Central memory CD4-positive, alpha-beta T cell (primary cell): ENCODE measurements at places on chromosomes 1 and 21.

DNA sequence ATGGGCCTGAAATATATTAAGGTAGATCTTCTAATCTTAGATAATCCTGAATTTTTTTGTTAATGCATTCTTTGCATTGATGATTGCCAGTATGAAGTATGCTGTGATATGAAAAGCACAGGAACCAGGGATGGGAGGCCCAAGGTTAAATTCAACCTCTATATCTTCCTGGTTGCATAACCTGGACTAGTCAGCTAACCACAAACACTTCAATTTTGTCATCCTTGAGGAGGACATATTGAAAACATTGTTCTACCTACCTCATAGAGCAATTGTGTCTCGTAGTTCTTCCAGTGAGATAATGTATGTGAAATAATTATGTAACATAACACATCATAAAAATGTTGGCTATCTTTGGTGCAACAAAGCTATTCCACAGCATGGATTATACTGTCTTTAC, 25.6 kb downstream of the PDC start:
- no peak for DNase-seq

DNA sequence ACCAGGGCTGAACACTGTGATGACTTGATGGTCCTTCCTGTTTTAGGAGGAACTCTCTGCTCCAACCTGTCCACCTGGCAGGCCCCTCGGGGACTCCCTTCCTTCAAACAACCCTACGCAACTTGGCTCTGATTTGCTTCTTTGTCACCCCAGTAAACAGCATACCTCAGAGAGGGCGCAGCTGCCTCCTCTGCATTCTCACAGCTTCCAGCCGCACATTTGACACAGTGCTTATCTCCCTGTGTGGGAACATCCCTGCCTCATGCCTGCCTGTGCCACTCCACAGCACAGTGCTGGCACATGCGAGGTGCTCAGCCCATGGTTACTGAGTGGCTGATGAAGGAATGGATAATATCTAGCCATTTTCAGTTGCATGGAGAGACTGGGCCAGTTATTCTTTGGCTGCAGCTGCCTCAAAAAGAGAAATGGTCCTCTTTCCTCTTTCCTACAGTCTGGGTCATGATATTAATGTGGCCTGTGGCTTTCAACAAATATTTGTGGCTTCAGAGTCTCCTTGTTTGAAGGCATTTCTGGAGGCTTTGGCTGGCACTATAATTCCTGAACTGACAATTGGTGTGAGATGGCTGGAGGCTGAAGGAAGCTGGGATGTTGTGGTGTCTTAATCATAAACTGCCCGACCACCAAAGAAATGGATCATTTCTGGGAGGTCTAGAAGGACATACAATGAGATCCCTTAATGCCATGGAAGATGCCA, 77.9 kb downstream of the TENT5C start:
- no peak for DNase-seq

- no peak for DNase-seq
Observed at GRCh38 chr1:6329396-6329795, 64.2 kb downstream of the ACOT7 start.

GRCh38 chr1:109749221-109749620, 8.4 kb upstream of the GSTM3 start:
- no peak for DNase-seq

DNA sequence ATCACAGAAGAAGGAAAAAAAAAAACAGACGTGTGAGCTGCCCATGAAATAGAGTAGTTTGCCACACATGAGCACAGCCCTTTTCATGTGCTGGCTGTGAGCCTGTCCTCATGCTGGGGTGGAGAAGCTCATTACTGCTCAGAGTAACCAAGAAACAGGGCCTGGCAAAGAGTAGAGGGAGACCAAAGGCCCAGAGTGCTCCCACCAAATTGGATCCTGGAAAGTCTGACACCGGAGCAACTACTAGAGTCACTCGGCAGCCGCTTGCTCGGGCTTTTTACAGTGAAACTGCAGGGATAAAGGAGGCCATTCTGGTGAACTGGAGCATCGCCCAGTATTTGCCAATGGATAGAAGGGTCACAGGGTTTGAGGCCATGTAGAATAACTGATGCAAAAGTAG, 64.4 kb upstream of the BARHL2 start:
- no peak for DNase-seq

DNA sequence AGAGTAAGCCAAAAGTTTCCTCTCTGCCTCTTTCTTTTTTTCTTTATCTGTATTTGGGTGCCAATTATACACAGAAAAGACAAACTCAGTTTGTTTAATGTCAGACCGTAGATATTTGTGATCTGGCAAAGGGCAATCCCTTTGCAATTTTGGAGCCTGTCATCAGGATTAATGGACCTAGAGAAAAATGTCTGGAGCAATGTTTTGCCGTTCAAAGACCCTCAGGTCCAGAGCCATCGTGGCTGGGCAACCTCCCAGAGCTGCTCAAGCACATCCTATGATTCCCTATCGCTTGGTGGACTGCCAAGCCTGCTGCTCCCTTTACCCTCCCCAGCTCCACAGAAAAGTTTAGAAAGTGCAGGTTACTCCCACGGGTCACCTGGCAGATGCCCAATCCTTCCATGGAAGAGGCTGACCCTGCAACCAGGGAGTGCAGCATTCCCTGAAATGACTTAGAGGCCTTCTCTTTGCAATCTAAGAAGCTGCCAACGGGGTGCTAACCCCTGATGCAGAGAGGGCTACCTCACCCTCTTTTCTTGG, 112.5 kb upstream of the NGF start:
- DNase-seq = no peak

DNA sequence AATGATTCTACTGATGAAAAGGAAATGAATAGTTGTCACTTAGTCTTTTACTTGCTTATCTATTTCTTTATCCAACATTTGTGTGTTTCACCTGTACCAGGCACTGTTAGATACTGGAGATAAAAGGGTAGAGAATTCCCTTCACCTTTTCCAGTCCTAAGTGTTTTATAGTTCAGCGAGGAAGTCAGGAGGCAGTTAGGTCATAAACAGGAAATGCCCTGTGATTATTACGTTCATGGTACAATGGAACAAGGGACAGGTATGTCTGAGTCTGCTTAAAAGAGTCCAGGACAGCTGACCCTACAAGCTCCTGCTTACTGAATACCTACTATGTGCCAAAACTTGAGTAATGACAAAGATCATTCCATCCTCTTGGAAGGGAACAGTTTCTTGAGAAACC, 77.8 kb downstream of the TNR start:
- no peak for DNase-seq
